ENCODE measurements at places on chromosomes 5 and 9. TPM values are rescaled to one million over a fixed set of nuclear protein-coding genes. Genes with fewer than 3 reads are reported as not detected.

DNA sequence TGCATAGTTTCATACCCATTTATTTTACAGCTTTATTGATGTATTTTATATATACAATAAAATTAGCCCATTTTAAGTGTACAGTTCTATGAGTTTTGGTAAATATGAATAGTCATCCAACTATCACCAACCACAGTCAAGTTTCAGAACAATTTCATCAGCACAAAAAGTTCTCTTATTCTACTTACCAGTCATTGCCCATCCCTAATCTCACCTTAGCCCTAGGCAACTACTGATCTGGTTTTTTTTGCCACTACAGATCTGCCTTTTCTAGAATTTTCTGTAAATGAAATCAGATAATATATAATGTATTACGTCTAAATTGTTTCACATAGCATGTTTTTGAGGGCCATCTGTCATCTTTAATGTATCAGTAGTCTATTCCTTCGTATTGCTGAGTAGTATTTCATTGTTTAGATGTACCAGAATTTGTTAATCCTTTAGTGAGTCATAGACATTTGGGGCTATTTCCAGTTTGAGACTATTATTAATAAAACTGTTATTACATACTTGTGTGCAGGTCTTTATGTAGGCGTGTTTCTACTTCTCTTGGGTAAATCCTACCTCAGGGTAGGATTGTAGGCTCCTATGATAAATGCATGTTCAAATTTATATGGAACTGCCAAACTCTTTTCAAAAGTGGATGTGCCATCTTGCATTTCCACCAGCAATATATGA lies 198.5 kb upstream of the ADAMTSL1 start:
- no peak for DNase-seq

DNA sequence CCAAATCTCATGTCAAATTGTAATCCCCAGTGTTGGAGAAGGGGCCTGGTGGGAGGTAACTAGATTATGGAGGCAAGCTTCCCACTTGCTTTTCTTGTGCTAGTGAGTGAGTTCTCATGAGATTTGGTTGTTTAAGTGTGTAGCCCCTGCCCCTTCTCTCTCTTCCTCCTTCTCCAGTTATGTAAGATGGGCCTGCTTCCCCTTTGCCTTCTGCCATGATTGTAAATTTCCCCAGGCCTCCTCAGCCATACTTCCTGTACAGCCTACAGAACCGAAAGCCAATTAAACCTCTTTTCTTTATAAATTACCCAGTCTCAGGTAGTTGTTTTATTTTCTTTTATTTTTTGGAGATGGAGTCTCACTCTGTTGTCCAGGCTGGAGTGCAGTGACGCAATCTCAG lies 18.2 kb upstream of the TXNDC8 start:
- no peak for DNase-seq

- no peak for DNase-seq
Observed at GRCh38 chr5:14081791-14082190, 61.4 kb upstream of the TRIO start.

DNA sequence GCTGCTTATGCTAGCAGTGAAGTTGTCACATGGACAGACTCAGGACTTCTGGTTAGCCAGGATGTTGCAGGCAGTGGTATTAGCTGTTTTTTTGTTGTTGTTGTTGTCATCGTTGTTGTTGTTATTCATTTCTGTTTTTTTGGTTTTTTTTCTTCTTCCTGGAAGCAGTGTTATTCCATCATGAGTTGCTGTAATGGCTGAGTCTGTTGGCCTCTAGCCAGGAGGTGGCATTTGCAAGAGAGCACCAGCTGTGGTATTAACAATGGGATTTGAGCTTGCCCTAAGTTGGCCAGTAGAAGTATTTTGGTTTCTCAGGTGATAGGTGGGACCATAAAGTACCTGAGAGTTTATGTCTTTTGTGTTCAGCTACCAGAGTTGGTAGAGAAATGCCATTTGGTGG lies 561.1 kb downstream of the KCTD16 start:
- no peak for DNase-seq

DNA sequence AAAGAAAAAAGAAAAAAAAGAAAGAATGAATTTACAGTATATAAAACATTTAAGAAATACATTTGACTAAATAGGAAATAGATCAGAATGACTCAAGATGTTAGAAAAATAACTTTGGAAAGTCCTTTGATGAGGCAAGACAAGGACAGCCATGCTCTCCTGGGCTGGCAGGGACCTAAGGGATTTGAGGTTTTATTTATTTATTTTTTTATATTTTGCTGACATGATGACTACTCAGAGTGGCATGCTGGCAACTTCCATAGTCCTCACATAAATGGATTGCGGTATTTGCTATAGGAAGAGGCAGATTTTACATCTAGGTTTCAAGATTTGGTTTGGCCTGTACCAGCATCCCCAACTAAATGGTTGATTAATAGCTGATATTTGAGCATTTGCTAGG lies 17.7 kb downstream of the SLC28A3 start:
- no peak for DNase-seq

DNA sequence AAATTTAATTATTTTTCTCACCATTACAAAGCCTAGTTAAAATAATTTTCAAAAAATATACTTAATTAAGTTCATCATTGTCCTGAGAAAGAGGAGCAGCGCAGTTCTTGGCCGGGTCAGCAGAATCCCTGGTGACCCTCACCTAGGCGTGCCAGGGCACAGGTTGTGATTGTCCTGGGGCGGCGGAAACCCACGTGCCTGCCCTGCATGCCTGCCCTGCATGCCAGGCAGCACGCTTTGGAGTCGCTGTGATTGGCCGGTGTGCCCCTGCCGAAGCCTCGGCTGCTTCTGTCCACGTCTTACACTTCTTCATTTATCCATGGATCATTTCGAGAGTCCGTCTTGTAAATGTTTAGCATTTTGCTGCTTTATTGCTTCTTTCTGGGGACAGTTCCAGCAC lies 25.6 kb downstream of the SLC12A2 start:
- DNase-seq: no peak

GRCh38 chr5:71475788-71476384 lies 20.4 kb downstream of the BDP1 start:
- no peak for DNase-seq

- no peak for DNase-seq
Observed at GRCh38 chr5:52638732-52639131, 149.0 kb upstream of the ITGA1 start.

- DNase-seq: no peak
Observed at GRCh38 chr9:137804908-137805630, 72.5 kb upstream of the CACNA1B start.

- DNase-seq: no peak
Observed at GRCh38 chr5:99059685-99060084, 130.9 kb upstream of the CHD1 start.

- DNase-seq: no peak
Observed at GRCh38 chr5:113338628-113339027, 96.2 kb downstream of the TSSK1B start.

DNA sequence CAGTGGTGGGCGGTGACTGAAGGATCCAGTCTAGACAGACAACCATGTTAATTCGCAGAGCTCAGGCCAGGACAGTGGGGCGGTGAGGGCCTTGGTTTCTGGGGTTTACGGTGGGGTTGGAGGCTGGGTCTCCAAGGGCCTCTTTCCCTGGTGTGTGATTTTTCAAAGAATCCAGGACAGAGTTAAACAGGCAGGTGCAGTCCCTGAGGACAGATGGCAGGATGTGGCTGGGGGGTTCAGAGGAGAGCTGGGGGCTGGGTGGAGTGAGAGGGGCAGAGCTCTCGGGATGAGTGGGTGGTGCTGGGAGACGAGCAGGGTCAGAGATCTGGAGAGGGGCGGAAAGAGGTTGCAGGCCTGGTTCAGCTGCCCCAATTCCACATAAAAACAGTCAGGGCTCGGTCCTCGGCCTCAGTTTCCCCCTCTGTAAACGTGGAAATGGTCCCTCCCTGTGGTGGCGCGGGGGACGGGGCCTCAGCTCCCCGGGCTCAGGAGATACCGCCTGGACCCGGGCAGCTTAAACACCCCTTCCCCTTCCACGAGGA lies 145.9 kb downstream of the GAPVD1 start:
- no peak for DNase-seq

DNA sequence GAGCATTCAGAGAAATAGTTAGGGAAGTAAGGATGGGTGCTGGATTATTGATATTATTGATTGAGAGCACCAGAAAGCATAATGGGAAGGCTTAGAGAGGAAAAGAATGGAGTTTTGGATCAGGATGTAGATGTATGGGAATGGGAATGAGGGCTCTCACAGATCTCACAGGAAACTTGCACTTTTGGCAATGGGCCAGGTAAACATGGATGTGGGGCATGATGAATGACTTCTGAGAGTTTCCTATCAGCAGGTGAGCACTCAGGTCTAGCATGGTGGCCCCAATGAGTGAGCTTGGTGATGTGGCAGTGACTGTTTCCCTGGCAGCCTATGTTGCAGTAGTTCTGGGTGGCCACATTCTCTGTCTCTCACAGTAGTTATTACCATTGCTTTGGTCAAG lies 283.8 kb downstream of the FBXL7 start:
- DNase-seq: no peak

- DNase-seq: no peak
Observed at GRCh38 chr5:89418407-89419085, 535.6 kb upstream of the MEF2C start.

- no peak for DNase-seq
Observed at GRCh38 chr9:99606296-99606695, 215.4 kb upstream of the NR4A3 start.

IFNE gene
- total RNA-seq: not detected

SARDH gene
- 0.78 TPM for total RNA-seq

ENTPD8 gene
- not detected for total RNA-seq

ALDH1B1 gene
- total RNA-seq: 30.2 TPM

ANKRD18B gene
- total RNA-seq: 0.13 TPM

OTULINL gene
- total RNA-seq: 3.1 TPM

IL4 gene
- total RNA-seq: not detected

RC3H2 gene
- total RNA-seq: 45.5 TPM

Data from heart right ventricle (tissue), 16 donors.